ENCODE measurements at places on chromosomes 6 and 20. TPM values are rescaled to one million over a fixed set of nuclear protein-coding genes. Genes with fewer than 3 reads are reported as not detected.

GRCh38 chr20:48195121-48195870, 410.0 kb upstream of the SULF2 start:
- DNase-seq = no peak

DNA sequence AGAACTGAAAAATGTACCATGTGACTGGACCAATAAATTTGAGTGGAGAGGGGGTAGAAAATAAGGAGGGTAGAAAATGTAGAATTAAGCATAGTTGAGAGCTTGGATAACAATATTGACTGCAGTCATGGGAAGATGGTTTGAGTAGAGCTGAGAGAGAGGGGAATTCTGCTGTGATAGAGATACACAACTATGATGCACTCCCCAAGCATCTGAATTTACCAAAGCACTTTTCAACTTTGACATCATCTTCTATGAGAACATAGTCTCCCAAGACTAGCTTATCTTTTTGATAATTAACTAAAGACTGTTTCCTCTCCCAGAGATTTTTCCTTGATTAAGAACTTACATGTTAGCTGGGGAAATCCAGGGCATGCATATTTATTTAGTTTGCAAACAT, 103.1 kb downstream of the TNFRSF21 start:
- no peak for DNase-seq

ERVFRD-1 gene
- 0.32 TPM for polyA plus RNA-seq

DNA sequence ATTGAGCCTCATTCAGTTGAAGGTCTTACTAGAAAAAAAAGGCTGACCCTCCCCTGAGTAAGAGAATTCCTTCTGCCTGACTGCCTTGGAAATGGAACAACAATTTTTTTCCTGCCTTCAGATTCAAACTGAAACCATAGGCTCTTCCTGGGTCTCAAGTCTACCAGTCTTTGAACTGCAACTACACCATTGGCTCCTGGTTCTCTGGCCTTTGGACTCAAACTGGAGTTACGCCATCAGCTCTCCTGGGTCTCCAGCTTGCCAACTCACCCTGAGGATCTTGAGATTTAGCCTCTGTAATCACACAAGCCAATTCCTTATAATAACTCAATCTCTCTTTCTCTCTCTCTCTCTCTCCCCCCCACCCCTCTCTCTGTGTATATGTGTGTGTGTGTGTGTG, 36.0 kb upstream of the SNX9 start:
- no peak for DNase-seq

DNA sequence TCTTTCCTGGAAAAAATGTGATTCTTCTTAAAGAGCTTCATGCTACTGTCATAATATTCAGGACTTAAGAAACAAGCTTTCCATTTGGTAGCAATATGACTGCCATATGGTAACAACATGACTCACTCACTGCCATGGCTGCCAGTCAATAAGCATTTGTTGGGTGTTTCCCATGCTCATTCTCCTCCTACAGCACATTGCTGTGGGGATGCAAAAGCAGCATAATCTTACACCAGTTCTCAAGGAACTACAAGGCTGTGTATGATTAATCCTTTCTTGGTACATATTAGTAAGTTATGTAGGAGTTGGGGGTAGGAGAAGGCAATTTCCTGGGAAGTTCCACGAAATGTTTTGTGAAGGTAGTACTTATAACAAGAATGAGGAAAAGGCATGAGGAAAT, 76.7 kb downstream of the CEP162 start:
- no peak for DNase-seq

- no peak for DNase-seq
Observed at GRCh38 chr6:142932889-142933288, 12.1 kb downstream of the HIVEP2 start.

EXOC2 gene
- 22.8 TPM for polyA plus RNA-seq

- no peak for DNase-seq
Observed at GRCh38 chr20:6851136-6851535, 83.7 kb downstream of the BMP2 start.

GRCh38 chr6:43965628-43966373, 161.5 kb downstream of the MRPL14 start:
- no peak for DNase-seq

DNA sequence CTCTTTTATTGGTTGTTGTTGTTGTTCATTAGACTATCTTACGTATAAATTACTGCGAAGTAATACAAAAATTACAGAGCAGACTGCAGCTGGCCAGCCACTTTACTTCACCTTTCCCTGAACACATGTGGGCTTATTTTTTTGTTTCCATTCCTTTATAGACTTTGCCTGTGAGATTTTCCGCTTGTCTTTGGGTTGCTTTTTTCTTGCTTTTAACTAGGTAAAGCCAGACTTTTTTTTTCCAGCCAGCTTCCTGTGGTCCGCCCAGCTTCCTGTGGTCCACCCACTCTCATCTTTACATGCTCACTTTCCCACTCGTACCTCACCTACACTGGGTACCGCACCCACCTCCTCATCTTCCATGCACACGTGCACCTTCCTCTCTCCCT, 79.0 kb downstream of the IPCEF1 start:
- DNase-seq = no peak

- DNase-seq = no peak
Observed at GRCh38 chr20:3209257-3209945, at the start of gene ITPA. ITPA (plus strand) TSS chr20:3209498; CDS start chr20:3209552, 54 bp downstream.

GRCh38 chr6:112773187-112773586, 426.1 kb downstream of the RFPL4B start:
- DNase-seq = no peak

- no peak for DNase-seq
Observed at GRCh38 chr6:137968455-137968804, 101.4 kb downstream of the TNFAIP3 start.

TRERF1 gene
- polyA plus RNA-seq = 14.1 TPM

OXT gene
- polyA plus RNA-seq = 0.51 TPM

GRCh38 chr20:58740356-58741308, 48.0 kb downstream of the NPEPL1 start:
- DNase-seq = no peak

PNPLA1 gene
- 2.7 TPM for polyA plus RNA-seq

DNA sequence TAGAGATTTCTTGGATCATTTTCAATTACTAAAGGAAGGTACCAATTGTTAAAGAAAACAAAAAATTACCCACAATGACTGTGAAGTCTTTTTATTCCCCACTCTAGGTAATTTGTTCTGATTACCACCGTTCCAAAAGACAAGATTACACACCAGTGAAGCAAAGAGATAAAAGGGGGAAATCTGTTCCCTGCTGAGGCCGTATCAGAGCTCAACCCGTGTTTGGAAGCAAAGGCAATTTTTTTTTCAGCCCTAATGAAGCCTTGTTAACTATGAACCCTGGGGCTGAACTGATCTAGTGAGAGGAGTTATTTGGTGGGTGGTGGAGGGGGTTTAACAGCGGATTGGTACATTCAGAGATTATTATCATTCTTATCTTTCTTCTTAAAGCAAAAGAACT, 128.5 kb downstream of the ALDH8A1 start:
- DNase-seq = no peak

DNA sequence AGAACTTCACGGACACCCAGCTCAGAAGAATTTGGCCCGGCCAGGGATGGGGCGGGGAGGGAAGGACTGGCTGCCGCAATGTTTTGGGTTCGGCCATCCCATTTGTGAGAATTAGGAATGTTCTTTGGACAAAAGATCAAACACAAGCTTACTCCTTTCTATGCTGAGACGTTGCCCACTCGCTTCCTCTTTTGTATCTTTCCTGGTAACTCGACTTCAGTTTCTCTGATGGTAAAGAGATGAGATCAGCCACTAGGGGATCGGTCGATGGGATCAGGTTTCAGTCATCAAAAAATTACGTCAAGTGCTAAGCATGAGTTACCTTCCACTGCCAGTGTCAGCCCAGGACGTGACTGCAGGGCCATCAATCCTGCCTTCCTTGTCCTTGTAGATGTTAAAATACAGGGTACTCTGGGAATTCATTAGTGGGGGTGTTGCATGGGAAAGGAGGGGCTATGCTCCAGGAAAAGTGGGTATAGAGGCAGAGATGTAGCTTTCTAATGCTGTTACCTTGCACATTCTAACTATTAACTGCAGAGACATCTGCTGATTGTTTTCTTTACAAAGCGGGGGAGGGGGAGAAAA, 190.2 kb downstream of the TSHZ2 start:
- peak; percentile 63 for DNase-seq

- no peak for DNase-seq
Observed at GRCh38 chr6:6412221-6412620, 91.8 kb upstream of the F13A1 start.

- DNase-seq = no peak
Observed at GRCh38 chr20:25116739-25117458, 35.0 kb upstream of the VSX1 start.

DNA sequence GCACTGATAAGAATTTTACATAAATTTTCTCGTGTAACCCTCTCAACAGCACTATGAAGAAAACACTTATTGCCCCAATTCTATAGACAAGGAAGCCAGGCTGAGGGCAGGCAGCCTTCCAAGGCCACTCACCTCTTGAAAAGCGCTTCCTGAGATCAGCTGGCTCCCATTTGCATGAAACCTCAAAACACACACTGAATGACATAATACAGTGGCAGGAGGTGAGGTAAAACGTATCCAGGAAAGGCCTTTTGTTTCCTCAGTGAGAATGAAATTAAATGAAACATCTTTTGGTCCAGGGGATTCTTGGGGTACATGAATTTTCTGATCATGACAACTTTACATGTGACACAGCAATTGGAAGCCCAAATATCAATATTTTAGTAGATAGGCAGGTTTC, 112.5 kb downstream of the WDR27 start:
- DNase-seq = no peak

CRISP2 gene
- 0.16 TPM for polyA plus RNA-seq

GDAP1L1 gene
- 0.35 TPM for polyA plus RNA-seq

ENPP3 gene
- 7.2 TPM for polyA plus RNA-seq

DNA sequence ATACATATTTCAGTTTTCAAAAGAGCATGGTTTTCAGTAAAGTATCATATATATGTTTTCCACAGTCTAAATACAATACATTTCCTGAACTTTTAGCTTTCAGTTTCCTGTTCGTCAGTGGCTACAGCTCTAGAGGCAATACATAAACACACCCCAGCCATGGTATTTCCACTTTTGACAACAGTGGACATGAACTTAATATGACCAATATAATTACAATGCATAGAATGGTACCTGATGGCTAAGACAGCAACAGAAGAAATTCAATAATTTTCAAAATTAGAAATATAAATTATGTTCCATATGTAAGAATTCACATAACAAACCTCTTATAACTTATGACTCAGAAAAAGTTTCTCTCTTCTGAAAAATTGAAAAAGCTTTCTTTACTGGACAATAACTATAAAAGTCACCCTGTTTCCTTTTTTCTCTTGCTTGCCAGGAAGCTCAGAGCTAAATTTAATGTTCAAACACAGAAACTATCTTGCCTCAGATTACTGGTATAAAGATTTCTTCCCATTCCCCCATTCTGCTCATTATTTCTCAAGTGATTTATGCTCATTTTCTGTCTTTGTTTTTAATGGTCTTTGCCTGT, 19.2 kb downstream of the FKBP5 start:
- no peak for DNase-seq

TASP1 gene
- 13.4 TPM for polyA plus RNA-seq

- DNase-seq = no peak
Observed at GRCh38 chr6:63930848-63931247, 295.2 kb downstream of the PHF3 start.

- DNase-seq = no peak
Observed at GRCh38 chr6:14447240-14447639, 329.7 kb downstream of the CD83 start.

GRCh38 chr6:159691133-159691962, 1.7 kb downstream of the SOD2 start:
- DNase-seq = peak; percentile 48

DNA sequence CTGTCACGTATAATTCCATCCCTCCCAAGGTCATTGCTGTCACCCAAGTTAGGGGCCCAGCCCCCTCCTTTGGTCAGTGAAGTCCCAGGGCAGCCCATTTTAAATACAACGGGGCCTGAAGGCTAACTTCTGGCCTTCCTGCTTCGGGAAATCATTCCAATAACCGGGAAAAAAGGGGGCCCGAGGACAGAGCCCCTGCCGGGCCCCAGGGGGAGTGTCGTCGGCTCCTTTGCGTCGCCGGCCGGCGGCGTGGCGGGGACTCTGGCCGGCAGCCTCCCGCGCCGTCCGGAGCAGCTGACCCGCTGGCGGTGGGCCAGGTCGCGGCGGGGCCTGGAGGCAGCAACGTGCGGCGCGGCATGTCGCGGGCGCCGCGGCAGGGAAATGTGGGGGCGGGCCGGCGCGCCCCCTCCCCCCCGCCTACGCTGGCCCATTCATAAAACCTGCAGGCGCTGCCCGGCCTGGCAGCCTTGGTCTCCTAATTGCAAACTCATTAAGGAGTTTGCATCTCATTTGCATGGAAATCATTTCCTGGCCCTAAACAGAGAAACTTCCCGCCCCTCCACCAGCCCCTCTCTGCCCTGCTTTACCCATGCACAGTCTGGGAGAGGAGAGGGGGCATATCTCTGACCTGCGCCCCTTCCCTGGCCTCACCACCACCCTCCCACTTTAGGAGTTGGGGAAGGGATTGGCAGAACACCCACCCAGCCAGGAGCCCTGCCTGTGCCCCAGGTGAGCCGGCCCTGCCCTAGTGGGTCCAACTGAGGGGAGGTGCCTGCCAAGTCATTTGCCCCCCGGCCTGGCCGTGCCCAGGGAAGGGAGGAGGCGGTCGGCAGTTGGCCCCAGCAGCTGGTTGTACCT, 50.7 kb downstream of the MRPL14 start:
- no peak for DNase-seq

DNA sequence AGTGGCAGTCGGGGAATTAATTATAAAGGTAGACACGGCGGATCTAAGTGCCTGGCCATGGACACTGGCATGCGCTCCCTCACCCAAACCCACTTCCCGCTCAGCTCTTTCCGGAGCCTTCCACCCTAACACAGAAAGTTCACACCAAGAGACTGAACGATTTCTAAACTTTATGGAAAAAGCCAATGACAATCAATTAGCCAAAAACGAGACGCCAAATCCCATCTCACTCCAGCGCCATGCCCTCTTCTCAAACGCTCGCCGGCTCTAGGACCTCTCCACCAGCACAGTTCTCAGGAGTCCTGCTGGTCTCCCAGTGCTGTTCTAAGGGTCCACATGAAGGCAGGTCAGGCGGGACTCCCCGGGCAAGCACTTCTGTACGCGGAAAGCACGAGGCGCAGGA, 641 bp downstream of the SF3B5 start:
- DNase-seq = no peak

- no peak for DNase-seq
Observed at GRCh38 chr6:111870742-111871064, 2.5 kb downstream of the FYN start.

DNA sequence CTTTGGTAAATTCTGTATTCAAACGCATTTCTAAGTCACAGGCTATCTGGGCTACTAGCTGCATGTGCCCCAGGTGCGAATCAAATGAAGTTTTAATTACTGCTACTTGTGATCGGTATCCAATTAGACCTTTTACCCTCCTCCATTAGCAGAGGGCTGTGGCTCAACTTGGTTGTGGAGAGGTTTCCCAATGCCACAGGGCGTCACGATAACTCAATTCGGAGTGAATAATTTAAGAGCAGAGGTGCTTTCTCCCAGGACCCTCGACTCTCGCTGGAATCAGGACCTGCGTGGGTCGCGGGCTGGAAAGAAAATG, 640 bp downstream of the SAYSD1 start:
- DNase-seq = no peak

GRCh38 chr6:99943846-99944245, 50.2 kb downstream of the MCHR2 start:
- no peak for DNase-seq

Measured in left renal cortex interstitium (tissue), 4 donors.